ENCODE measurements at places on chromosomes 11 and 22.

GRCh38 chr11:61254403-61255025 is 13.5 kb downstream of the PGA5 start:
- DNase-seq: peak; percentile 62

- no peak for DNase-seq
Measured at GRCh38 chr22:22556995-22557925, 1.8 kb downstream of the PRAME start.

- no peak for DNase-seq
Measured at GRCh38 chr11:23079382-23079813, 219.1 kb upstream of the CCDC179 start.

GRCh38 chr11:131246156-131246555 is 124.3 kb upstream of the NTM start:
- DNase-seq: no peak

DNA sequence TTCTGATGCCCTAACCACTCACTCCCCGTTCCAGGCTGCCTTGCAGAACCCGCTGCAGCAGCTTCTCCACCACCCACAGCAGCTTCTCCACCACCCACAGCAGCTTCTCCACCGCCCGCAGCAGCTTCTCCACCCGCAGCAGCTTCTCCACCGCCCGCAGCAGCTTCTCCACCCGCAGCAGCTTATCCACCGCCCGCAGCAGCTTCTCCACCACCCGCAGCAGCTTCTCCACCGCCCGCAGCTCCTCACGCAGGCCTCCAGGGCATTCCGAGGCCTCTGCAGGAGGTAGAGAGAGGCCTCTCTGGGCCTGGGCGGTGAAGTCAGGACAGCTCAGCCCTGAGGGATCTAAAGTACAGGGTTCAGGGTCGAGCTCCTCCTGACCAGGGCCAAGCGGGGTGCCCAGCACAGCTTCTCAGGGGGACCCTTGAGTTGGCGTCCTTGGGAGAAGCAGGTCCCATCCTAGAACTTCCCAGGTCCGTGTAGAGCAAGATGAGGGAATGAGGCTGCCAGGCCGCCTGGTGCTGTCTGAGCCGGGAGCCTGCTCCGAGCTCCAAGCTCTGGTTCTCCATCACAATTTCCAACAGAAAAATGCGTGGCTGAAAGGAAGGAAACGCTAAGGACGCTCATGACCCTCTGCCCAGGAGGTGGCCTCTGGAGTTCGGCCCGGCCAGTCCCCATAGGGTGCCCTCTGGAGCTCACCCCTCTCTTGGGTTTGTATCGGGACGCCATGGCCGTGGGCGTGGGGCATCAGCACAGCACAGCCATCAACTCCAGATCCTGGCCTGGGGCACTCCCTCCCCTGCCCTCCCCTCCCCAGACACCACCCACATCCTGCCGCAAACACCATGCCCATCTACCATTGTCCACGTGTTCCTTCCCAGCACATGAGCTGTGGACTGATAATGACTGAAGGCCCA is 528.6 kb downstream of the BRD1 start:
- no peak for DNase-seq

DNA sequence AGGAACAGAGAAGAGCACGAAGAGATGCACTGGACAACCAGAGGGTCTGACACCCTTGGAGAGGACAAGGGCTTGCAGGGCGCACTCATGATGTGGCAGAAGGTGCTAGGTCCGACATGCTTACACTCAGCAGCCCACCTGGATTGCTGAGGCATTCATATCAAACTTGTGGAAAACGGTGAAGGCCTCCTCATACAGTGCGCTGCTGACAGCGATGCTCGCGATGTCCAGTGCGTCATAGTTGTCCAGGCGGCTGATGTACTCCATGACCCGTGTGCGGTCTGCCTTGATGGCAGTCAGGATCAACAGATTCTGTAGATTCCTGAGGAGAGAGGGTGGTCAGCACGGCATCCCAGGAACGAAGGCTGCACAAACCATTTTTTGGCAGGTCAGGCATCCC is 31.7 kb upstream of the SLC25A1 start:
- no peak for DNase-seq

DNA sequence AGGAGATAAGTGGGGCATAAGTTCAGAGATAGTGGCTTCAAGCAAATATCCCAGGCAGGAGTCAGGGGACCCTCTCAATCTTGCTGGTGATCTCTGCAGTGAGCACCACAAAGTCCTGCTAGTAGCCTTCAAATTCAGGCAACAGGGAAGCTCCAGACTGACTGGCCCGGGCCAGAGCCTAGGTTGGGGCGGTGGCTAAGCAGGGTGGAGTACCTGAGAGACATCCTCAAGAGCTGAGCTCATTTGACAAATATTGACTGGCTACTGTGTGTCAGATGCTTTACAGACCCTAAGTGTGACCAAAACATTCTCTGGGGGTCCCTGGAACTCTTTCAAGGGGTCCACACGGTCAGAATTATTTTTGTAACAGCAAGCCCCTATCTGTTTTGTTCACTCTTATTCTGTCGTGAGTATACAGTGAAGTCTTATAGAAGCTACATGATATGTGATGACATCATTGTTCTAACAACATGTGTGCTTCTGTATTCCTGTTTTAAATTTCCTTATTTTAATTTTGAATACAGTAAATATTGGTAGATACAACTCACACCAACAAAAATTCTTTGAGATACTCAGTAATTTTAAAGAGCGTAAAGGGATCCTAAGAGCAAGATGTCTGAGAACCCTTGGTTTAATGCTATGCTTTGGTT is 71.6 kb downstream of the APIP start:
- DNase-seq: no peak

GRCh38 chr22:39101226-39101625 is 4.2 kb downstream of the APOBEC3H start:
- no peak for DNase-seq

- no peak for DNase-seq
Measured at GRCh38 chr22:32789797-32790620, 11.5 kb upstream of the TIMP3 start.

- DNase-seq: no peak
Measured at GRCh38 chr11:87295237-87295636, 257.5 kb downstream of the TMEM135 start.

- no peak for DNase-seq
Measured at GRCh38 chr11:103887001-103887658, 149.3 kb upstream of the DDI1 start.

GRCh38 chr11:74905326-74905725 is 43.6 kb downstream of the XRRA1 start:
- no peak for DNase-seq

- no peak for DNase-seq
Measured at GRCh38 chr11:27319072-27319471, 43.9 kb downstream of the CCDC34 start.

DNA sequence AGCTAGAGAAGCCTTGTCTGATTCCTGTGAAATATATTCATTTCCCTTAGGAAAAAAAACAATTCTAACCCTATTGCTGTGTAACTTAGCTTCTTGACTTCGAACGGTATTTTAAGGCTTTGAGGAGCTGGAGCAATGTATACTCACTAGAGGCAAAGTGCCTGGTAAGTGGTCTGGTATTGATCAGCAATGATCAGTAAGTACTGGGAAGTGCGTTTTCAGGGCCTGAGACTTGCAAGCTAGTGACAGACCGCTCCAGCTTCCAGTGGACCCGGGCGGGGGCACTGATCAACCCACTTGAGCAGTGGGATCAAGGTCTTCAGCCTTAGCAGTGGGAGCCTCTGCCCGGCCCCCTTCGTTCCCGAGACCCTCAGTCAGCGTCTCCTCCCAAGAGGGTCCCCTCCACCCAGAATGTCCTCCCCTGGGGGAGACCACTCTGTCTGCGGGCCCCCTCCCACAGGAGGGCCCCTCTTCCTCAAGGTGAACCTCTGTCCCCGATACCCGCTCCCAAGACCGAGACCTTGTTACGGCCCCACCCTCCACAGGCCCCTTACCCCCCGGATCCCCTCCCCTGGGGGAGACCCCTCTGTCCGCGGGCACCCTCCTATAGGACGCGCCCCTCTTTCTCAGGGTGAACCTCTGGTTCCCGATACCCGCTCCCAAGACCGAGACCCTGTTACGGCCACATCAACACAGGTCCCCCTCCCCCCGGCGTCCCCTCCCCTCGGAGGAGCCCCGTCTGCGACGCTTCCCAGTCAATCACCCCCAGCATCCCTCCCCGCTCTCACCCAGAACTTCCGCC is 452 bp upstream of the ATXN10 start:
- peak; percentile 23 for DNase-seq

GRCh38 chr22:43377896-43378704 is 33.7 kb upstream of the MPPED1 start:
- no peak for DNase-seq

GRCh38 chr22:17808693-17809403 is 34.6 kb upstream of the BID start:
- no peak for DNase-seq

DNA sequence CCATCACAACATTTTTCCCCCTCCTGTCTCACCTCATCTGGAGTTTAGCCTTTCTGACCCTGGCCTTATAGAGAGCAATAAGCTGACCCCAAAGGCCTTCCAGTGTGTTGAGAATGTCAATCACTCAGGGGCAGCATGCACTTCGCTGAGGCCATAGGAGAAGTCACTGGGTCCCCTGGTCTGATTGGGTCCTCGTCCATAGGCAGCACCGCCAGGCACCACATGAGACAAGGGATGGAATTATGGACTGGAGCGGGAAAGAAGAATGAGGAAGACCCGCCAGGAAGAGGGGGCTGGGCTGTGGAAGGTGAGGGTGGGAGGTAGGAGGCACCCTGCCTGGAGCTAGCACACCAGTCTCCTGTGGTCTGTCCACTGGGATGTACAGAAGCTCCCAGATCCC is 72.9 kb downstream of the DSCAML1 start:
- peak; percentile 39 for DNase-seq

DNA sequence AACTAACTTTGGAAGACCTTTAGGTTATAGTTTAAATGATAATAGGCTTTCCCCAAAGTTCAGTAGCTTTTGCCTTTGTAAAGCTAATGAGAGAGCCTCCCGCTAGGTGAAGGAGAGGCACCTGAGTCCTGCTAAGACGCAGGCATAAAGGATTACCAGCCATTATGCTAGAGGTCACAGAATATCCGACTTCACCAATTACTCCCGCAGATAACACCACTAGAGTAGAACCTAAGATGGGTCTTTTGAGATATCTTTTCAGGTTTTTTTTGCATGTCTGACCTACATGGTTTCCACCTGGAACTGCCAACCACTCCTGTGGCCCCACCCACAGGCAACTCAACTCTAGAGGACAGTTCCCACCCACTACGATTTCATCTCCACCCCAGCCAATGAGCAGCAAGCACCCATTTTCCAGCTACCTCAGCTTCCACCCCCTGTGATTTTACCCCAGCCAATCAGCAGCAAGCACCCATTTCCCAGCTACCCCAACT is 314.3 kb downstream of the BRD1 start:
- DNase-seq: no peak

GRCh38 chr22:38085056-38085455 is 1.1 kb upstream of the SLC16A8 start:
- no peak for DNase-seq

DNA sequence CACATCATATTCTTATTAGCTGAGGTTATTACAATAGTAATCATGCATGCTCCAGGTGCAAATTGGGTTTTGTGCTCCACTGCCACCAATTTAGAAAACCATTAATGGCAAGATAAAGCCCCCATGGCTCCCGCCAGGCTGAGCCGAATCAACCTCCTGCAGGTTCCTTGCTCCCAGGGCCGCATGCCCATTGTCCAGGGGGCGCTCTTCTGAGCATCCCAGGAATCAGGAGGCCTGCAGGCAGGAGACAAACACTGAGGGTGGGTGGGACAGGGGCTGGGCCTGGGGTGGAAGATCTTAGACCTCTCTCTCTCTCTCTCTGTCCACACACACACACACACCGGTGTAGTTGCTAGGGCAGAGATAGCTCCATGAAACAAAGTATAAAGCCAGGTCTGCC is 57.4 kb downstream of the BUD13 start:
- no peak for DNase-seq

DNA sequence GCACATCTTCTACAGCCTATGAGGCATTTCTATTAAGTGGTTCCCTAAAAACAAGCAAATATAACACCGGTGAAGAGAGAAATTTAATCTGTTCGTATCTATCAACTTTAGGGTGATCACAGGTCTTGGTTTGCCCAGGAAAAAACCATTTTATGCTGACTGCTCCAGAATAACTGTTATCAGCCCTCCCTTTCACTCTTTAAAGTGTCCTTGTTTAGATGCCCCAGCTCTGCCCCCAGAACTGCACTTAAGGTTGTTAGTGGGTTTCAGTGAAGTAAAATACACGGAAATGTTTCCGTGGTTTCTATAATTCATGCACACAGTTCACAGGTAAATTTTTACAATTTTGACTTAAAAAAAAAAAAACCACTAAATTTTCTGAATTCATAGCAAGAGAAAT is 70.0 kb downstream of the NARS2 start:
- no peak for DNase-seq

- DNase-seq: no peak
Measured at GRCh38 chr11:126457817-126458216, 102.3 kb downstream of the ST3GAL4 start.

DNA sequence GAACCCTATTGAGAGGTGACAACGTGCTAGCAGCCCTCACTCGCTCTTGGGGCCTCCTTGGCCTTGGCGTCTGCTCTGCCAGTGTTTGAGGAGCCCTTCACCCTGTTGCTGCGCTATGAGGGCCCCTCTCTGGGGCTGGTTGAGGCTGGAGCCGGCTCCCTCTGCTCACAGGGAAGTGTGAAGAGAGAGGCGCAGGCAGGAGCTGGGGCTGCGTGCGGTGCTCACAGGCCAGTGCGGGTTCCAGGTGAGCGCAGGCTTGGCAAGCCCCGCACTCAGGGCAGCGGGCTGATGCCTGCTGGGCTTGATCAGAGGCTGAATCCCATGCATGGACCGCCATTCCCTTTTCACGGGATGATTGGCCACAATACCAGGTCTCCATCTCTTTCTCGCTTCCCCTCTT is 90.7 kb downstream of the DLG2 start:
- DNase-seq: no peak

GRCh38 chr11:117523680-117524079 is 196.0 kb downstream of the CEP164 start:
- DNase-seq: no peak
